Cerebellum (tissue), 4 donors: ENCODE measurements at places on chromosomes 2 and 18. TPM values are rescaled to one million over a fixed set of nuclear protein-coding genes. Genes with fewer than 3 reads are reported as not detected.

G6PC2 gene
- not detected for total RNA-seq

DNA sequence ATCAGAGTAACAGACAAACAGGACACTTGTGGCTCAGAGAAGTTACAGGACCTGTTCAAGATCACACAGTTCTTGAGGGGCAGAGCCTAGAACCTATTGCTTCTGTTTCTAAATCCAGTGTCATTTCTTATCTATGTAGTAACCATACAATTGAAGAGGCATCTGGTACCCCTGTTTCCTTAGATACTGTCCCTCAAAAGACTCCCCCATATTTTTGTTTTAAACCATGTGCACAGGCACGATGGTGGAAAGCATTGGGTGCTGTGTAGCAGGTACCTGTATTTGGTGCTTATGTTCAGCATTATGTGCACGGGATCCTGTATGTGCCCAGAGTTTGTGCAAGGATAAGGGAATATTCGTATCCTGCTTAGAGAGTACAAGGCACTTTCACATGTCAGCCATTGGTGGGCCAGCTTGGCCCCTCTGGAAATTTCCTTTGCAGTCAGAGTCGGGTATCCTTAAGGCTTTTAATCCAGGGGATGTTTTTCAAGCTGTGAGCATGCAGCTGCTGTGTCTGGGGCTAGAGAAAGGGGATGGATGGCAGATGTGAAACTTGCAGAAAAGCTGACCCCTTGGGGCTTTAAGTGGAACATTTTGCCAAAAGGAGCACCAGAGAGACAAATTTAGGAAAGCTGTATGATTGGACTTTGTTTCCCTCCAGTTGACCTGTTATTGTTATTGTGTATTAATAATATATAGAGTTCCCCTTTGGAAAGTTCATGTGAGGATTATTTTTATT is 2.1 kb downstream of the LBH start:
- DNase-seq, result no peak

SAG gene
- not detected for total RNA-seq

DNA sequence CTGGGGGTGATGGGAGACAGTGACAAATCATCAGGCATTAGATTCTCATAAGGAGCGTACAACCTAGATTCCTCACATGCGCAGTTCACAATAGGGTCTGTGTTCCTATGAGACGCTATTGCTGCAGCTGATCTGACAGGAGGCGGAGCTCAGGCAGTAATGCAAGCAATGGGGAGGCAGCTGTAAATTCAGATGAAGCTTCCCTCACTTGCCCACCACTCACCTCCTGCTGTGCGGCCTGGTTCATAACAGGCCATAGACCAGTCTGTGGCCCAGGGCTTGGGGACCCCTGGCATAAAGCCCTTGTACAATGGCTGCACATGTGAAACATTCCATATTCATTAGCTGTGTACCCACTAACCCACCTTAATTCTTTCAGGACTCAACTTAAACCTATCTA is 18.0 kb downstream of the NMUR1 start:
- peak; percentile 32 for DNase-seq

TYMS gene
- total RNA-seq, result 16.2 TPM

RGPD3 gene
- 0.82 TPM for total RNA-seq

GRCh38 chr2:237833546-237833945 is 25.9 kb upstream of the RAMP1 start:
- DNase-seq, result no peak

RAB27B gene
- 17.4 TPM for total RNA-seq

DNA sequence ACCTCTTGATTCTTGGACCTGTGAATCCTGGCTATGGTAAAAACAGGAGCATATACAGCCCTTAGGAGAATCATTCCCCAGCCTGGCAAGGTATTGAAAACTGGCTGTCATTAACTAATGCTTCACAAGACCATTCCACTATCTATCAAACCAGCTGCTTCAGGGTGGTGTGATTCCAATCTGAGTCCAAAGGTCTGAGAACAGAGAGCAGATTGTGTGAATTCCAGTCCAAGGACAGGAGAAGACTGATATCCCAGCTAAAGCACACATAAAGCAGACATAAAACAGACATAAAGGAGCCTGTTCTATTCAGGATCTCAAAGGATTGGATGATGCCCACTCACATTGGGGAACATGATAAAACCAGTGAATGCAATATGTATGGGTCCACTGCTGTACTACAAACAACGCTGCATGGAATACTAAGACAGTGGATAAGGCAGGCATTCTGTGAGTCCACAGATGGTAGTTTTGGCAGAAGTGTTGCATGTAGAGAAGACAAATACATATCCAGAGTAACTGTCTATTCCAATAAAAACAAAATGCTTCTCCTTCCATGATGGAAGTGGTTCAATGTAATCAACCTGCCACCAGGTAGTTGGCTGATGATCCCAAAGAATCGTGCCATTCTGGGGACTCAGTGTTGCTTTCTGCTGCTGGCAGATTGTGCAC is 363.9 kb downstream of the KCNJ3 start:
- peak; percentile 38 for DNase-seq

ANKRD53 gene
- total RNA-seq, result 2.3 TPM

- no peak for DNase-seq
These were observed 105.9 kb upstream of the SH3BP4 start for GRCh38 chr2:234845602-234846590.

DNA sequence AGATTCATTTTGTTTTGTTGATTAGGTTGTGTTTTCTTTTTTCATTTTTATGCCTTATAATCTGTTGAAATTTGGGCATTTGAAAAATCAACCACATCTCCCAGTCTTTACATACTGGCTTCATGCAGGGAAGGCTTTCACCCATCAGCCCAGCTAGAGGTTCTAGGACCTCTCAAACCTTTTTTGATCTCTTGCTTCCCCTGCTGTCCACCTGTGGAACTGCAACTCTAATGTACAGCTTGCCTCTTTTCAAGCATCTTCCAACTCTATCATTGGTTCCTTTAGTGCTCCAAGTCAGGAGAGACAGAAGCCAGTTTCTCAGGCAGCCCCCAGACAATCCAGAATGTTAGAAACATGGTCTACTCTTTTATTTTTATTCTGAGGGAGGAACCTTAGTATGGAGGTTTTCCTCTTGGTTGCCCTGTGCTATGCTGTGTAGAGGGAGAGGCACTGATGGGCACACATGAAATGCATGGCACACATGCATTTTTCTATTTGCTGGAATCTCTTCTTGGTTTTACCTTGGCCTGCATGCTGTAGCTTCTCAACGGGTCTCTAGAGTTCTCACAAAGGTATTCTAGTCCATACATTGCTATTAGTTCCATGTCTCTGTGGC is 107.2 kb upstream of the L3MBTL4 start:
- no peak for DNase-seq

CXCR1 gene
- total RNA-seq, result not detected

DNA sequence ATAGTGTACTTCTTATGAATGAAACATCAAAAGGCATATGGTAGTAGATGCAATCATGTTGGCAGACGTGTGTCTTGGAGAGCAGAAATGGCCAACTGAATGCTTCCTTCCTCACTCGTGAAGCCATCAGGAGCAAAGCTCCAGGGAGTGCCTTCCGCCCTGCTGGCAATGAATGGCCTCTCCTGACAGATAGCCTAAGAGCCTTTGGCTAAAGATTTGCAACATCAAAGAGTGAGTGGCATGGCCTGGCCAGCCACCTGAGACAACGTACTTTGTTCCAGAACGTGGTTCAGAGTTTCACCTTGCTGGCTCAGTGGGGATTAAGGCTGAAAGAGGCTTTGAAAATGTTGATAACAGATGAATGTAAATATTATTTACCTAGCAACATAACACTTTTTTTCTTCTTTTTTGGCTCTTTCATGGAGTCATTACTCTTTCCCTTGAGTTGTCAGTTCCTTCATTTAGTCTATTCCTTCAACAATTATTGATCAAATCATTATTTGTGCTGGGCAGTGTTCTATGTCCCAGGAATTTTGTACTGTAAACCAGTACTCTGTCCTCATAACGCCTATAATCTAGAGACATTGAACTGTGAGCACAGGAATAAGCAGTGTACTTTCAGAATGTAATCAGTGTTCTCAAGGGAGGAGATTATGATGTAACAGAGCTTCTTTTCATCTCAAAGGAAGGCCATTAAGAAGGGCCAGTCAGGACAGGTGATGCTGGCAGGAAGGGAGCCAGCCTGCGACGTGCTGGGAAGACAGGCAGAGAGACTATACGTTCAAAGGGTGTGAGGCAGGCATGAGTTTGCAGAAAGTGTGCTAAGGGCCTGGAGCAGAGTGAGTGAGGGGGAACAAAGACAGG is 59.4 kb upstream of the SH3RF3 start:
- no peak for DNase-seq

GRCh38 chr18:77554061-77554460 is 304.4 kb downstream of the GALR1 start:
- no peak for DNase-seq

ANKRD44 gene
- 84.9 TPM for total RNA-seq

AMER3 gene
- 25.7 TPM for total RNA-seq

DNA sequence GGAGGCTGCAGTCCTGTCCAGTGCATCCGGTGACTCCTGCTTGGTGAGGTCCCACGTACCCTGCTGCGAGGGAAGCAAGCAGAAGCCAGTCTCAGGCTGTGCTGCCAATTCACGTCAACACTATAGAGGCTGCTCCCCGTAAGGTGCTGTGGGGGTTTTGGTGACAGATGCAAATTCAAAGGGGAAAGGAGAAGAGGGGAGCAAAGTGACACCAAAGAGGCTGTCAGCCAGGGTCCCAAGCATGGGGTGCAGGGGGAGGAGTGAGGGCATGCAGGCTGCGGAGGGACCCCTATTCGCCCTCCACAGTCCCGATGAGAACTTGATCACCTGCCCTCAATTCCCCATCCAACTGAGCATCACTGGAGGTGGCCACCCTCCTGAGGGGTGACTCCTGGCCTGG is 179.4 kb upstream of the HS6ST1 start:
- no peak for DNase-seq

SLC4A5 gene
- 5.9 TPM for total RNA-seq

- no peak for DNase-seq
These were observed 33.0 kb downstream of the CYRIA start for GRCh38 chr2:16632598-16632997.

DNA sequence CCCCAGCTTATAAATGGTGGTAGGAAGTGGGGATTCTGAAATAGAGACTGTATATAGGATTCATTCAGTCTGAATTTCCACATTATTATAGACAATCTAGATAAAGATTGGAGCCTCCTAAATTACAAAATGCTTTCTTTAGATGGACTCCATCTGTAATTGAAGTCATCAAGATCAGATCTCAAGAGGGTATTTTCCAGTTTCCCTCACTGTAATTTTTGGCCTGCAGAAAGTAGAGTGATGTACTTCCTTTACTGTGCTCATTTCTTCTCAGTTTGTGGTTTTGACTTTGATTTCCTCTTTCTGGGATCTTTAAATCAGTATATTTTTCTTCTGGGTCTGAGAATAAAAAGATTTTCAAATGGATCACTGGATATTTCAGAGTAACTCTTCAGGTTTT is 7.2 kb downstream of the BABAM2 start:
- no peak for DNase-seq

- DNase-seq, result no peak
These were observed 17.5 kb upstream of the TBC1D8 start for GRCh38 chr2:101168706-101169105.

FOXD4L1 gene
- 0.27 TPM for total RNA-seq

- DNase-seq, result no peak
These were observed 53.5 kb downstream of the TEX51 start for GRCh38 chr2:126952216-126952615.

- no peak for DNase-seq
These were observed 324.8 kb downstream of the PARD3B start for GRCh38 chr2:204870053-204870452.

FAM237A gene
- total RNA-seq, result not detected

- DNase-seq, result no peak
These were observed 31.7 kb upstream of the TTC32 start for GRCh38 chr2:19933351-19933981.

- peak; percentile 77 for DNase-seq
These were observed 18.1 kb downstream of the NABP1 start for GRCh38 chr2:191696001-191696400.

GRCh38 chr2:1972948-1973347 is 228.6 kb upstream of the PXDN start:
- no peak for DNase-seq

ARHGAP25 gene
- total RNA-seq, result 0.82 TPM
